ENCODE measurements at places on chromosomes 5 and 9.

- no peak for DNase-seq
Observed at GRCh38 chr5:72840041-72840440, 23.6 kb downstream of the TNPO1 start.

GRCh38 chr9:95284162-95285080 lies 33.1 kb downstream of the FANCC start:
- DNase-seq = no peak

DNA sequence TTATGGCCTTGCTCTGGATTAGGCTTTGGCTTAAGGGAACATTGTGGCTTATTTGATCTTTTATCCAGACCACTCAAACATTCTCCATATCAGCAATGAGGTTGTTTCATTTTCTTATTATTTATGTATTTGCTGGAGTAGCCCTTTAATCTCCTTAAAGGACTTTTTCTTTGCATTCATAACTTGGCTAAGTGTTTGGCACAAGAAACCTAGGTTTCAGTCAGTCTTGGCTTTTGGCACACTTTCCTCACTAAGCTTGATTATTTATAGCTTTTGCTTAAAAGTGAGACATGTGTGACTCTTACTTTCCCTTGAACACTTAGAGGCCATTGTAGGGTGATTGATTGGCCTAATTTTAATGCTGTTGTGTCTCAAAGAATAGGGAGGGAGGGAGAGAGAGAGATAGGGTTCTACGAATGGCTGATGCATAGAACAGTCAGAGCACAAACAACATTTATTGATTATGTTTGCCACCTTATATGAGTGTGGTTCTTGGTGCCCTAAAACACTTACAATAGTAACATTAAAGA lies 2265.3 kb upstream of the C9orf72 start:
- no peak for DNase-seq

DNA sequence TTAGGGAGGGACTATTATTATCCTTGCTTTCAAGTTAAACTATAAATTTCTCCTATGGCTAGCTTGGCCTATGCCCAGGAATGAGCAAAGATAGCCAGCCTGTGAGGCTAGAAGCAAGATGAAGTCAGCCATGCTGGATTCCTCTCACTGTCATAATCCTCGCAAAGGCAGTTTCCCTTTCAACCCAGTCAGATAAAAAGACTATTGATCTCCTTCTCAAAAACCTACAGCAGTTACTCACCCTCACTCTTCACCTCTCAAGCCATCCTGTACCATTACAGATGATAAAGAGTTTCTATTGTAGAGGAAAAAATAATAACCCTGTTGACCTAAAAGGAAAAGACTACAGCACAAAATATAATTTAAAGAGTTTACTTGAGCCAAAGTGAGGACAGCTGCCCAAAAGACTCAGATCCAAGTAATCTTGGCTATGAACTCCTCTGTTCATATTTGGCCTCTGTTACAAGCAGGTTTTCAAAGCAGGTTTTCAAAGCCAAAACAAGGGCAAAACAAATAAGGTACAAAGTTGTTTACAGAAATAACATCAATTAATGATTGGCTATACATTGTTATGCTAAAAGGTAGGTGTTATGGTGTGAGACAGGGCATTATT lies 41.7 kb downstream of the KCNV2 start:
- no peak for DNase-seq

DNA sequence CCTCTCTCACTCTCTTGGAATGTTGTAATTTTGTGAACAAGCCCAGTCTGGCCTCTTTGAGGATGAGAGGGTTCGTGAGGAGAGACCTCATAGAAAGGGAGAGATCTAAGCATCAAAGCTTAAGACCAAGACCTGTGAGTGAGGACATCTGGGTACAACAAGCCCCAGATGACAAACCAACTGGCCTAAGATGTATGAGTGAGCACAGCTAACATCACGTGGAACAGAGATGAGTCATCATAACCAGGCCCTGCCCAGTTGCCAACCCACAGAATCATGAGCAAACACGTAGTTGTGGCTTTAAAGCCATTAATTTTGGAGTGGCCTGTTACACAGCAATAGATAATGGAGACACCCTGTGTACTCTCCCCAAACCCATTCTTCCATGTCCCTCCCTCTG lies 439.1 kb upstream of the KIF2A start:
- DNase-seq = peak; percentile 82

GRCh38 chr9:128703616-128704355 lies 1.5 kb downstream of the PKN3 start:
- DNase-seq = no peak

- DNase-seq = no peak
Observed at GRCh38 chr5:134911285-134912206, 6.6 kb downstream of the PCBD2 start.

All from myocyte (in vitro differentiated cells).